ENCODE measurements at places on chromosomes 7 and 10.

GRCh38 chr10:73263693-73264347 lies 11.4 kb upstream of the MRPS16 start:
- DNase-seq = peak; percentile 18

GRCh38 chr7:29763266-29763665 lies 43.0 kb upstream of the WIPF3 start:
- DNase-seq = no peak

- no peak for DNase-seq
These were observed 8.2 kb upstream of the PODXL start for GRCh38 chr7:131564640-131565039.

- DNase-seq = no peak
These were observed 330.6 kb upstream of the LRRN3 start for GRCh38 chr7:110760341-110760740.

DNA sequence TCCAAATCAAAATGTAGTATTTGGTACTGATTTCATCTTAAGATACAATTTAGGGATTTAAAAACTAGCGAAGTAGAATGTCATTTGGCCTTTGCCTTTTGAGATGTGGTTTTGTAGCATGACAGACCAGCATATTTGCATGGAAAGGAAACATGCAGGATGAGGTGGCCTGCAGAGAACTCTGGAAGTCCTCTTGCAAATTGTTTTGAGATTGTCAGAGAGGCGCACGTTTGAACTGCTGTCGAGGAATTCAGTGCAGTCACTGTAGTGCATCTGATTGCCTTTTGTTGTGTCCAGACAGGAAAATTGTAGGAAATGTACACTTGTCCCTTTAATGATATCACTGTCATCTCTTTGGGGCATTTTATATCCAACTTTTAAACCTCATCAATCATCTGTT lies 136.7 kb downstream of the CELF2 start:
- DNase-seq = no peak

Data from tongue (tissue), 3 donors.